ENCODE measurements at places on chromosomes 1 and 21.

DNA sequence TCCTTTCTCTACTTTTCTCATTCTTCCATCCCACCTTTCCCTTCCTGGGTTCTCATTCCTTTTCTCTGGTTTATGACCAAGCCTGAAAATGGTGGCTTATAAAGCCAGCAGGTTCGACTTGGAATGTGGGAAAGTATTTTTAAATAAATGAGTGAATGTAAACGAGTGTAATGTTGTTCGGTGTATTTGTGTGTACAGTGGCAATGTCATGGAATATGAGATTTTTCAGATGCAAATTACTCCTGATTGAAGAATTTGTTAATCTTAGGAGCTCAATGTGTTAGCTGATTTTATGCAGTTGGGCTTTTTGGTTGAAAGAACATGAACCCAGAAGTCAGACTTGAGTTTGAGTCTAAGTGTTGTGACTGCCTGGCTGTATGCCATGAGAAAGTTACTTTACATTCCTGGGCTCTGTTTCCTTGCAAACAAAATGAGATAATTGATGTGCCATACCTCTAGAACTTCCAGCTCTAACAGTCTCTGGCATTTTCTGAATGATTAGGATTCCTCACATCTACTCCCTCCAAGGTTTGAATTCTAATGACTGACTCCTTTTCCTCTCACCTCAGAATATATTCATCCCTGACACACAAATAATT, 6.6 kb downstream of the SGIP1 start:
- DNase-seq = no peak

DNA sequence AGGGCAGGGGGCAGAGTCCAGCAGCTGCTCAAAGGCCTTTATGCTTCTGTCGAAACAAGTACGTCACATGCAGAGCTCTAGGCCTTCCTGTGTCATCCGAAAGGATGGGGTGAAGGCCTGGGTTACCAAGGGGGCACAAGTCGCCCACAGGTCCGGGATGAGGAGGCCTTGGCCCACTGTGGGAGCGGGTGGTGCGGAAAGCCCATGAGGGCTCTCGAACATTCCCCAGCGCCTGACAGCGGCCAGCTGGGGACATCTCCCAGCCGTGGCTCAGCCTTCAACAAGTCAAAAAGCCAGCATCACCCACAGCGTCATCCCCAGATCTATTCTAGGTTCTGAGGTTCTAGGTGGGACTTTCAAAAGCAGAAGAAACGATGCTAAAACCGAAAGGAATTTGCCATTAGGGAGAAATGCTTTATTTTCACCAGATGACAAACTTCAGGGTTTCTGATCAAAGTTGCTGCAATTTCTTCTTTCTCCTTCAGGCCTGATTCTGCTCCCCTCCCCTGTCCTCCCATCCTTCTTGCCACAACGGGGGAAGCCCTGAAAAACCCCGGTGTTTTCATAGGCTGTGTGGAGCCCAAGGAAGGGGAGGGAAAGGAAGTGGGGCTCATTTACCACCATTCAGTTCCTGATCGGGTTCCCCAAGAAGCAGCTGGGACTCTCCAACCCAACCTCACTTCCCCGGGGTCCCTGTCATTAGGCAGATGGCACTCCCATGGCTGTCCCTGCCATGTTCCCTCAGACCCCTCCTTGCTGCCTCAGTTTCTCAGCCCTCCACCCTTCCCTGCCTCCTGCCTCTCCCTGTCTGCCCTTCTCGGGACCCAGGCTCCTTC, 17.6 kb downstream of the GPR137B start:
- peak; percentile 74 for DNase-seq

DNA sequence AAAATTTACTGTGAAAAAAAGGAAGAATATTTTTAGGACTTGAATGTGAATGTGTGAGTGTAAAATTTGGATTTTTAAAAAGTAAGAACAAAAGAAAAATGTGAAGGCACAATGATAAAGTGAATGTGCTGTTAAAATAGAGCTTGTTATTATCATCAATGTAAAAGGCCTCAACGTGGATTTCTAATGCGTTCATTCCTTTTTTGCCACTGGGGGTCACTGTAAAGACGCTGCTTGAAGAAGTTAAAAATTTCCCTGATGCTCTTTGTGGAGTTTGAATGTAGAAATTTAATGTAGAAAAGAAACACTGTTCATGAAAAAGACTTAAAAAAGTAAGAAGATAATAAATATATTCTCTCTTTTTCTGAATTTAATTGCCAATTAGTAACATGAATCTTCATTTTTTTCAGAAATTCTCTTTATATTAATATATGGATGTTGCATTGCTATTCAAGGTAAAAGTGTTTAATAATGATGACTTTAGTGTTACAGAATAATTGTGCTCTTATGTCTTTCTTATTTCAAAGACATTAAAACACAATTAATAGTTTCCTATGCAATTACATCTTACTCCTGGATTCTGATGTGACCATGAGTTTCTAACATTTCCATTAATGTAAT, 161.5 kb downstream of the DNM3 start:
- DNase-seq = peak; percentile 51

- DNase-seq = no peak
These were observed 105.9 kb downstream of the RGS2 start for GRCh38 chr1:192914696-192915095.

DNA sequence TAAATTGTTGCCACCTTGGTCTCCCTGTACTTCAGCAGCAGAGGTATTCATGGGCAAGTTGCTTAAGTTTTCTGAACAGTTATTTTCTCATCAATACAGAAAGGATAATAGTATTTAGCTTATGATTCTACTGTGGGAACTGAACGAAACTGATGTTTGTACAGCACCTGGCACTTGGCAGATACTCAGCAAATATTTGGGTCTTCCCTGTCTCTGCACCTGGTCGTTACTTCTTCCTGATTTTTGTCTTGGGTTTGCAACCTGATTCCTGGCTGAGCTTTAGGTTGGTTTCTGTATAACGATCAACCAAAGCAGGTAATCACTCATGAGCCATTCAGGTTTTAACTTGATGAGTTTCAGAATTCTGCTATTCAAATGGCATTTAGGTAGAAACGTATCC, 490.6 kb downstream of the KIF26B start:
- DNase-seq = no peak

- DNase-seq = no peak
These were observed 179.9 kb downstream of the DENND1B start for GRCh38 chr1:197595304-197595904.

GRCh38 chr1:119275145-119276134, 93.1 kb upstream of the HAO2 start:
- DNase-seq = peak; percentile 37

DNA sequence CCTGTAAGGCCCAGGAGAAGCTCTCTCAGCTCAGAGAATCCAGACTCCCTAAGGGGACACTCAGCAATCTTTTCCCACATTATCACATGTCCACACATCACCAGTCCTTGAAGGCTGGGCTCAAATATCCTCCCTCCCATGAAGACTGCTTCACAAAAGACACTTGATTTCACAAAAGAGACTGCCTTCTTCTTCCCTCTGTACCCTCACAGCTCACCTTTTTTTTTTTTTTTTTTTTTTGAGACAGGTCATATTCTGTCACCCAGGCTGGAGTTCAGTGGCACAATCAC, 1.5 kb downstream of the CD58 start:
- DNase-seq = no peak

GRCh38 chr21:38765056-38765455, 40.7 kb upstream of the ETS2 start:
- DNase-seq = no peak

DNA sequence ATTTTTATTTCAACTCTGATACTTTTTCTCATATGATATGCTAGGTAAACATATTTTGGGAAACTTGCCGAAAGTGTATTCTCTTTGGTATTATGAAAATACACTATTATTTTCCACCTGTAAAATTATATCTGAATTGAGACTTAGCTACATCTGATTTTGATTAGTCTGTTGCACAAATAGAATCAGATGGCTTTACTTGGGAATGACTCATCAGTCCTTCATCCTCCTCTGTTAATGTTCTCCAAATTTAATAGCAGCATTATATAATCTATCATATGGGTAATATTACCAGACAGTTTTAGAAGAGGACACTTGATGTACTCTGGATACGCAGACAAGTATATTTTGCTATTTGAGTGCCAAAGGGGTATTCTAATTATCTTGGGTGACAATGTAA, 245.3 kb downstream of the CTH start:
- DNase-seq = no peak
